ENCODE measurements at places on chromosomes 4 and X. TPM values are rescaled to one million over a fixed set of nuclear protein-coding genes. Genes with fewer than 3 reads are reported as not detected.

The PCDH18 gene
- total RNA-seq = not detected

The TLR1 gene
- total RNA-seq = 0.22 TPM

The GAB3 gene
- 0.75 TPM for total RNA-seq

The ART3 gene
- not detected for total RNA-seq

The SPACA5B gene
- not detected for total RNA-seq

The ATP11C gene
- 11.2 TPM for total RNA-seq

The ARR3 gene
- total RNA-seq = not detected

The LDB2 gene
- total RNA-seq = not detected

The ADH1B gene
- not detected for total RNA-seq

The OCRL gene
- 25.5 TPM for total RNA-seq

The ARAF gene
- total RNA-seq = 55.0 TPM

The PDGFC gene
- 2.3 TPM for total RNA-seq
